ENCODE measurements at places on chromosomes 3 and 15.
A peak's percentile ranks its signal among the peaks of the same experiment; 100 is the strongest.

DNA sequence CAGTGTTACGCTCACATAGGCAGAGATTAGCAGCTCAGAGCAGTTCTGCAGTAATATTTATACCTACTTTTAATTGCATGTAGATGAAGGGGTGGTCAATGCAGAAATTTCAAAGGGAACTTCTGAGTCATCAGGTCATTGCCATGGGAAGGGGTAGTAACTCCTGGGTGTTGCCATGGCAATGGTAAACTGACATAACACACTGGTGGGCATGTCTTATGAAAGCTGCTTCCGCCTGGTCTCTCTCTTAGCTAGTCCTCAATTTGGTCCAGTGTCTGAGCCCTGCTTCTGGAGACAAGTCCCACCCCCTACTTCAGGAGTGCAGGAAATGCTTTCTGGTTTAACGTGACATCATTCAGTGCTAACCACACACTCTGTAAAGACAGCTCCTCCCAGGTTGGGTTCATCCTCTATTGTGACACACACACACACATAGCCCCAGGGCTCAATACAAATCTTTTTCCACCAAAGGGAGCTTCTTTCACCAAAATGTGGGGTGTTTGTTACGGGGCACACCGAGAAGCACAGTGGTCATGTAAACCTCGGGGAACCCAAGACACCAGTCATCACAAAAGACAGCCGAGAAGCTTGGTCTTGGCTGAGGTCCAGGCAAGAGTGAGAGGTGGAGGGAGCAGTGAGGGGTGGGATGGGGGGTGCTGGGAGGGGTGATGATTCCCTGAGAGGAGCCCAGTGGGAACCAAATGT, 74.5 kb downstream of the TLE3 start:
- peak; percentile 45 for DNase-seq

DNA sequence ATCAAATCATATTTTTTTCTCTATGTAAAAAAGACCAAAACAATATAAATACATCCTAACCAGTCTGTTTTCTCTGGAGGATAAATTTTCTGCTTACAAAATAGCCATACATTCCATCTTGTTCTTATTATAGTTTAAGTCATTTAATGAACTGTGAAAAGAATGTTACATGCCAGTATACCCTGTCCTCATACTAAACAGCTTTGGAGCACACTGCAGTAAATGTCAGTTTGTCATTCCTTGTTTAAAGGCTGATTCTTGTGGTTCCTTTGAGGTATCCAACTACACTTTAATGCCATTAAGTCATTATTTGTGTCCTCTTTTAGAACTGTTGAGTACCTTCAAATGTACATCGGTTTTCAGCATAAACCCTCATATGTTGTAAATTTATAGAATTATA, 52.7 kb upstream of the DCBLD2 start:
- DNase-seq, result no peak

DNA sequence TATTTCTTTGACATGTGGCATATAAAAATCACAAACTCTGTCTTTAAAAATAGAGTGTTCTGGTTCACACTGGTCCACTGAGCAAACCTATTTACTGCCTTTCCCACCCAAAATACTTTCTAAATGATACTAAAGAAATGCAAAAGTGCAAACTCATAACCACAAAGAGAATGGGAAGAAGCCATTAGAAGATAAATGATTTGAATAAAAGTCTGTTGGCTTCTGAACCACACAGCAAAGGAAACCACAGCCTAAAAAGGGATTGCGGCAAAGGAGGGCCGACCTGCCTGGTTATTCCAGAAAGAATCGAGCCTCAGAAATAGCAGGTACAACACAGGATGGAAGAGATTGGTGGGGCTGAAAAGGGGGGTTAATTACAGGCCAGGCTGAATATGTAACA, 599.5 kb downstream of the FHIT start:
- DNase-seq, result no peak

DNA sequence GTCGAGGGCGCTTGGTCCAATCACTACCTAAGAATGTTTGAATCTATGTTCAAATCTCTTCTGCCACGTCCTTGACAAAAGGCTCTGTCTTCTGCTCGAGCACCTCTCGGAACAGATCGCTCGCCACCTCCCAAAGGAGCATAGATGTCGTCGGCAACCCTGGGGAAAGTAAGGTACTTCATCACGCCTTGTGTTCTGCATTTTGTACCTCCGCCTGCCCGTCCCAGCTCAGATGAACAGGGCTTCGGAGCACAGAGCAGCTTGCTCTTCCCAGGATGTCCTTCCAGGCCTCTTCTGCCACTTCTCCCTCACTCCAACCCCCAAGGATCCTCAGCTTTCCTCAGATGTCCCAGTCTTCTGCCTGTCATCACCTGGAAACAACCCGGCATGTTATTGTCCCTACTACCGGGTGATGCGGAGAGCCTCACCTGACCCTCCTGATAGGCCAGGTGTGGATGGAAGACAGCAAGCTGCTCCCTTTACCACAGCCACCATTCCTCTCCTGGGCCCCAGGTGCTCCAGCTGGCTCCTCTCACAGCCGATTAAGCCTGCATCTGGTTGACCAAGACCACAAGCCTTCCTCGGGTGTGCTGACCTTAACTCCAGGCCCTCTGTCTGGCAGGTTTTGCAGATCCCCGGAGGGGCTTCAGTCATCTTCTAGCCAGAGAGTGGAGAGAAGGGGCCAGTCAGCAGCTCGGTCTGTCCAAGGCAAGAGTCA, 270.5 kb downstream of the FAM43A start:
- no peak for DNase-seq

DNA sequence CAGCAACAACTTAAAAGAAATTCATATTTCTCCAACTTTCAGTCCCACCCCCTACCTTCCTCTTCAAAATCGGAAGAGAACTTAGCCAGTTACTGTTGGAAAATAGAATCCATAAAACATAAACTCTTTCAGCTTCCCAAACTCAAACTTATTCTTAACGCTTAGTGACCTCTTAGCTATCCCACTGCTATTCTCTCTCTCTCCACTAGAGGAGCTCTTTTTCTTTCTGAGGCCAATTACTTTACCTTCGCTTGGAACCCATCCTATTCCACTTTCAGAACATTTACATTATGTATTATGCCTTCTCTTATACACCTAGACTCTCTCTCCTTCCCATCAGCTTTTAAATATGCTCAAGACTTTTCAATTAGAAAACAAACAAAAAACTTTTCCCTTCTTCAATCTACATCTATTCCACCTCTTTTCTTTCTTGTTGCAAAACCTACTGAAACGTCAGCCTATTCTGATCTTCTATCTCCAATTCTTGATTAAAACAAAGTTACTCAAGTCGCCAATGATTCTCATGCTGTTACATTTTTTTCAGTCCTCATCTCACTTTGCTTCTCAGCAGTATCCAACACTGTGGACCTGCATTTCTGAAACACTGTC, 13.4 kb upstream of the GHSR start:
- no peak for DNase-seq

GRCh38 chr3:13812034-13812471, 67.8 kb downstream of the WNT7A start:
- no peak for DNase-seq

DNA sequence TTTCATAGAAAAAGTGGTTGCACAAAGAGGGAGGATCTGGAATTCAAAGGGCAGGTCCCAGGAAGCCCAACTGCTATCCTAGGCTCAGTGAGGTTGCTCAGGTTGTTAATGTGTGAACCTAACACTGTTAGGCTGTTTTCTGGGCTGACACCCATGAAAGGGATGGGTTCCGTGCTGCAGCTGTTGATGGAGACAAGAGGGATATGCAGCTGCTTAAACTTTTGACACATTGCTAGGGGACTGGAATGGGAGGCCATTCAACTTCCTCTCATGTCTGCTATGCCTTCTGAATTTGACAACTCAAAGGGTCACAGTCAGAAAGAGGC, 198.0 kb upstream of the NR2E3 start:
- DNase-seq, result no peak

- DNase-seq, result no peak
Observed at GRCh38 chr3:178982137-178982536, 89.5 kb downstream of the ZMAT3 start.

DNA sequence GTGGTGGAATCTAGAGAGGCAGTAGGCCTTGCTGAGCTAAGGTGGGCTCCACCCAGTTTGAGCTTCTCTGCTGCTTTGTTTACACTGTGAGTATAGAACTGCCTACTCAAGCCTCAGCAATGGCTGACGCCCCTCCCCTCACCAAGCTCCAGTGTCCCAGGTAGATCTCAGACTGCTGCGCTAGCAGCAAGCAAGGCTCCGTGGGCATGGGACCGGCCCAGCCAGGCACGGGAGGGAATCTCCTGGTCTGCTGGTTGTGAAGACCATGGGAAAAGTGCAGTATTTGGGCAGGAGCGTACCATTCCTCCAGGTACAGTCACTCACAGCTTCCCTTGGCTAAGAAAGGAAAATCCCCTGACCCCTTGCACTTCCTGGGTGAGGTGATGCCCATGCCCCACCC, 407.1 kb downstream of the ZPLD1 start:
- no peak for DNase-seq

DNA sequence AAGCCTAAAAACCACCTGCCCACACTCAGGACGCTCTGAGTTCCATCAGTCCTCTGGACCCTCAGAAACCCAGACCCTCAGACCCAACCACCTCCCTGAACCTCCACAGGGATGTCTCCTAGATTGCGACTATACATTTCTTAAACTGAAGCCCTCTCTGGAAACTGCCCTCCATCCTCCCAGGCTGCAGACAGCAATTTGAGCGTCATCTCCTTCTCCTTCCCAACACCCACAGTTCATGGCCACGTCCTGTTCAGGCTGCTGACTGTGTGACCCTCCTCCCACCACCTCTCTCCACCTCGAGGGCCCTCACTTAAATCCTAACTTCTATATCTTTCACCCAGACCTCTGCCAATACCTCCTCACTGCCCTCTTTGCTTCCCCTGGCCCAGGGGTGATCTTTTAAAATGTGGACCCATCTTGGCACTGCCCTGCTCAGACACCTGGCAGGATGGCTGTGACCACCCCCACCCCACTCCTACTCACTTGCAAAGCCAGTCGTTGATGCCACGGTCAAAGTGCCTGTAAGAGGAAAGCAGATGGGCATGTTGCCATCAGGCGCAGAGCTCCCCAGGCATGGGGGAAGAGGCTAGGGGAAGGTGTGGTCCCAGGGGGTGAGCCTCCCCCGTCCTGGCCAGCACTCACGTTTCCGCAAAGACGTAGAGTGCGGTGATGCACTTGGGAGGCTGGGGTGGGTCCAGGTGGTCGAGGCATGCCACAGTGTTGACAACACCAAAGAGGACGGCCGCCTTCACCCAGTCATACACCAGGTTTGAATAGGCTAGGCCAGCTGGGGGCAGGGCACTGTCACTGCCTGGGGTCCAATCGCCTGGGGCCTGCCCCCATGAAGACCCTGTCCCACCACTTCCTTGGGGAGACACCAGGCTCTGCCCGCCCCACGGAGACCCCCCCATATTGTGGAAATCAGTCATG, 6.0 kb downstream of the HHATL start:
- no peak for DNase-seq

DNA sequence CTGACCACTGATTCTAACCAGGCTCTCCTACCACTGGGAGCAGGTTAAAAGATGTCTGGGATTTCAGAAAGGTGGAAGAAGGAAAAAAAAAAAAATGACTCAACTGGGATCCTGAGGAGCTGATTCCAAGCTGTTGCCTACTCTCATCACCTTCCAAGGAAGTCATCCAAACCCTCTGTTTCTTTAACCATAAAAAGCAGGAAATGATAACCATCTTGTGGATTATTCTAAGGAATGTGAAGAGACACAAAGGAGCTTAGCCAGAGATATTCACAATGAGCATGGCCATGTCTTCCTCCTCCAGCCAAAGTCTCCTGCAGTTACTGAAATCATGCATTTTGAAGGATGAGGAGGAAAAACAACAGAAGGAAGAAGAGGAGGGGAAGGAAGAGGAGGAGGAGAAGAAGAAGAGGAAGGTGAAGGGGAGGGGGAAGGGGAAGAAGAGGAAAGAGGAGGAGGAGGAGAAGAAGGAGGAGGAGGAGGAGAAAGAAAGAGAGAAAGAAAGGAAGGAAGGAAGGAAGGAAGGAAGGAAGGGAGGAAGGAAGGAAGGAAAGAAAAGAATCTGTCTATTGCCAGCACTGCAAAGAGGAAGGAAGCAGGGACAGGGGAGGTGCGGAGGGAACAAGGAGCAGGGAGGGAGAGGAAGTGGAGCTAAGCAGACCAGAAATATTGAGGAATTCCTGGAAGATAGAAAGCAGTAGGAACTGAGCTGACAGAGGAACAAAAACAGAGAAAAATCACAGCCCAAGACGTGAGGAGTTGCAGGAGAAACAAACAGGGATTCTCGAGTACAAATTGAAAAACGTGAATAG, 229.2 kb downstream of the UACA start:
- no peak for DNase-seq

DNA sequence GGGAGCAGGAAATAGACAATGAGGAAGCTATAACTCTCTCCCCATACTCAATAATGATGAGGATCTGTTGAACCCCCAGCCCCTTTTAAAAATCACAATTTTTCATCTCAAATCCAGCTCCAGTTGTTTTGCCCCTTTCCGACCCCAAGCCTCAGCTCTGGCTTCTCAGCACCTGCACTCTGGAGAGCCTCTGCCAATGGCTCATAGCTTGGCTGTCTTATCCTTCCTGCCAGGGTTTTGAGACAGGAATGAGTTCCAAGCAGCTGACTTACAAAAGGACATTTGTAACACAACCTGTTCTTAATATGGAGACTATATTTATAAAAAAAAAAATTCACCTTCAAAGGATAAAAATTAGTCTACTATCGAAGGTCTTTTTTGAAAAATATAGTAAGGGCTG, 105.9 kb upstream of the NEDD4 start:
- no peak for DNase-seq

- DNase-seq, result no peak
Observed at GRCh38 chr3:97815149-97815917, 6.5 kb upstream of the CRYBG3 start.

GRCh38 chr15:41501931-41502794, 8.5 kb downstream of the ITPKA start:
- DNase-seq, result no peak

- no peak for DNase-seq
Observed at GRCh38 chr3:126679831-126680666, 24.0 kb upstream of the CHCHD6 start.

DNA sequence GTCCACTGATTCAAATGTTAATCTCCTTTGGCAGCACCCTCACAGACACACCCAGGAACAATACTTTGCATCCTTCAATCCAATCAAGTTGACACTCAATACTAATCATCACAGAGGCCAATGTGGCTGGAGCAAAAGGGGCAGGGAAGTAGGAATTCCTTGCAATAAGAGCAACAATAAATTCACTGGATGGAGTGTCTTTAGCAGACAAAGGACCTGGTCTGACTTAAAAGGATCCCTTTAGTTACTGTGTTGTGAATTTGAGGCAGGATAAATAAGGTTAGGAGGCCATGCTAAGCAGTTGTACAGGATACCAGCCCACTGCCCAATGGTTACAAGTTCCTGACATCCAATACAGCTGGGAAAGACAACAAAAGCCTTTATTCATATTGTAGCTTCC, 12.3 kb upstream of the GFM1 start:
- no peak for DNase-seq

GRCh38 chr3:10019326-10019725, 6.9 kb upstream of the FANCD2 start:
- DNase-seq, result no peak
